Small intestine (tissue), 16 donors: ENCODE measurements at places on chromosomes 12 and 14. TPM values are rescaled to one million over a fixed set of nuclear protein-coding genes. Genes with fewer than 3 reads are reported as not detected.

Gene SMIM41
- 1.6 TPM for polyA plus RNA-seq

- peaks cover 4% of the 10 kb centered on the region for H3K36me3 ChIP-seq
- no peak overlapping the region for H3K27ac ChIP-seq
- H3K27me3 ChIP-seq: no peaks in the 10 kb centered on the region
- H3K4me3 ChIP-seq: no peak overlapping the region
- no peak for DNase-seq
- H3K4me1 ChIP-seq: no peaks in the 10 kb centered on the region
These were observed 9.9 kb downstream of the SOCS2 start for GRCh38 chr12:93582351-93582750.

Gene CHD8
- 40.7 TPM for polyA plus RNA-seq

DNA sequence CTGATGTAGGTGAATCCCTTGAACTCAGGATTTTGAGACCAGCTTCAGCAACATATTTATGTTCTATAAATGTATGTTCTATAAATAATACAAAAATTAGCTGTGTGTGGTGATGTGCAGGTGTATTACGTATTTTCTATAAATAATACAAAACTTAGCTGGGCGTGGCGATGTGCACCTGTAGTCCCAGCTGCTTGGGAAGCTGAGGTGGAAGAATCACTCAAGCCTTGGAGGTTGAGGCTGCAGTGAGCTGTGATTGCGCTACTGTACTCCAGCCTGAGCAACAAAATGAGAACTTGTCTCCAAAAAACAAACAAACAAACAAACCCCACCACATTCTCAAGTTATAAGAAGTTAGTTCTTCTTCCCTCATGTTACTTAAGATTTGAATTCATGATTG lies 39.5 kb downstream of the GABARAPL1 start:
- H3K27me3 ChIP-seq: no peaks in the 10 kb centered on the region
- no peak for DNase-seq
- no peaks in the 10 kb centered on the region for H3K36me3 ChIP-seq
- no peak overlapping the region for H3K4me3 ChIP-seq

DNA sequence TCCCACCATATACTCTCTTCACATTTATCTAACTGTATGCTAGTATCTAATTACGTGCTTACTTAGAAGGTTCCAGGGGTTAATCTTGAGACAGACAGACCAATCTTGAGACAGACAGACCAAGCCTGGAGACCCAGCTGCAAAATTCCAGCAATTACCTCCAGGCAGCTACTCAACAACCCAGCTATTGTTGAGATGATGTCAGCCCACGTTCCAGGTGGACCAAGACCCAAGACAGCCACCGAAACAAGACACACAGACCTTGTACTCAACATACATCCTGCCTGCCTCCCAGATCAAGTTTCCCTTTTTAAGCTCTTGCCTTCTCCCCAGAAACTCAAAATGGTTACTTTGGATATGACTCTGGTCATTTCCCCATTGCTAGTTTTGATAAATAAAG lies 64.9 kb upstream of the VASH1 start:
- H3K4me1 ChIP-seq: no peaks in the 10 kb centered on the region
- H3K27me3 ChIP-seq: no peaks in the 10 kb centered on the region
- H3K27ac ChIP-seq: no peak overlapping the region

GRCh38 chr12:87338681-87339080 lies 690.5 kb downstream of the C12orf50 start:
- no peaks in the 10 kb centered on the region for H3K27me3 ChIP-seq
- no peaks in the 10 kb centered on the region for H3K36me3 ChIP-seq
- no peak for DNase-seq
- no peaks in the 10 kb centered on the region for H3K4me1 ChIP-seq
- H3K4me3 ChIP-seq: no peak overlapping the region

GRCh38 chr14:65745396-65746190 lies 333.1 kb downstream of the FUT8 start:
- no peak overlapping the region for H3K4me3 ChIP-seq
- peaks cover 3% of the 10 kb centered on the region for H3K36me3 ChIP-seq
- DNase-seq: no peak
- H3K4me1 ChIP-seq: no peaks in the 10 kb centered on the region
- no peak overlapping the region for H3K27ac ChIP-seq

Gene ACVRL1
- polyA plus RNA-seq: 0.89 TPM

GRCh38 chr14:69879175-69880043 lies at the start of gene SMOC1:
TSS of gene SMOC1 (plus strand) at chr14:69879416. CDS start at chr14:69879679, 263 bp downstream.
- H3K4me1 ChIP-seq: no peaks in the 10 kb centered on the region
- H3K27me3 ChIP-seq: peaks cover 15% of the 10 kb centered on the region
- no peak for DNase-seq

GRCh38 chr12:2904260-2904659 lies 13.6 kb downstream of the TULP3 start:
- no peaks in the 10 kb centered on the region for H3K4me1 ChIP-seq
- H3K27ac ChIP-seq: no peak overlapping the region
- H3K27me3 ChIP-seq: no peaks in the 10 kb centered on the region

GRCh38 chr12:20520532-20520931 lies 152.2 kb downstream of the PDE3A start:
- no peak overlapping the region for H3K4me3 ChIP-seq
- H3K36me3 ChIP-seq: no peaks in the 10 kb centered on the region
- no peak overlapping the region for H3K27ac ChIP-seq
- no peaks in the 10 kb centered on the region for H3K27me3 ChIP-seq
- no peaks in the 10 kb centered on the region for H3K4me1 ChIP-seq
- DNase-seq: no peak

- H3K4me1 ChIP-seq: no peaks in the 10 kb centered on the region
- no peak overlapping the region for H3K4me3 ChIP-seq
- no peak overlapping the region for H3K27ac ChIP-seq
- no peaks in the 10 kb centered on the region for H3K36me3 ChIP-seq
- H3K27me3 ChIP-seq: no peaks in the 10 kb centered on the region
These were observed 163.0 kb upstream of the EEA1 start for GRCh38 chr12:93091886-93092648.

GRCh38 chr12:124120739-124121138 lies 147.7 kb downstream of the ZNF664 start:
- H3K4me3 ChIP-seq: no peak overlapping the region
- no peaks in the 10 kb centered on the region for H3K36me3 ChIP-seq
- H3K4me1 ChIP-seq: no peaks in the 10 kb centered on the region

DNA sequence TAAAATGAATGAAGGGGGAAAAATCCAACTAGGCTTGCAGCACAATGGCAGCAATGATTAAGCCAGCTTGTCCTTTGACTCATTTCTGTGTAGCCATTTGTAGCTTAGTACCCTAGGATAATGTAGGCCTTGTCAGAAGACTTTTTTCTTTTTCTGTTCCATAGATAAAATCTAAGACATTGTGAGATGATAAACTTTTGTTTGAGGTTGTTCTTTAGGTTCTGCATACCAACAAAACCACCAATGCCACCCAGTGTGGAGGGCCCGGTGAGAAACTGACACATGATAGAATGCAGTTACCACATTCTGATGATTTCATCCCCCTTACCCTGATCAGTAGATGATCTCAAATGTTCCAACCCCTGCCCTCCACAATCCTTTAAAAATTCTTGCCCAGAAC lies 6.6 kb upstream of the KLRD1 start:
- H3K27ac ChIP-seq: no peak overlapping the region
- H3K36me3 ChIP-seq: no peaks in the 10 kb centered on the region
- no peaks in the 10 kb centered on the region for H3K4me1 ChIP-seq
- H3K4me3 ChIP-seq: no peak overlapping the region
- DNase-seq: no peak
- H3K27me3 ChIP-seq: no peaks in the 10 kb centered on the region

Gene ARMH4
- not detected for polyA plus RNA-seq

DNA sequence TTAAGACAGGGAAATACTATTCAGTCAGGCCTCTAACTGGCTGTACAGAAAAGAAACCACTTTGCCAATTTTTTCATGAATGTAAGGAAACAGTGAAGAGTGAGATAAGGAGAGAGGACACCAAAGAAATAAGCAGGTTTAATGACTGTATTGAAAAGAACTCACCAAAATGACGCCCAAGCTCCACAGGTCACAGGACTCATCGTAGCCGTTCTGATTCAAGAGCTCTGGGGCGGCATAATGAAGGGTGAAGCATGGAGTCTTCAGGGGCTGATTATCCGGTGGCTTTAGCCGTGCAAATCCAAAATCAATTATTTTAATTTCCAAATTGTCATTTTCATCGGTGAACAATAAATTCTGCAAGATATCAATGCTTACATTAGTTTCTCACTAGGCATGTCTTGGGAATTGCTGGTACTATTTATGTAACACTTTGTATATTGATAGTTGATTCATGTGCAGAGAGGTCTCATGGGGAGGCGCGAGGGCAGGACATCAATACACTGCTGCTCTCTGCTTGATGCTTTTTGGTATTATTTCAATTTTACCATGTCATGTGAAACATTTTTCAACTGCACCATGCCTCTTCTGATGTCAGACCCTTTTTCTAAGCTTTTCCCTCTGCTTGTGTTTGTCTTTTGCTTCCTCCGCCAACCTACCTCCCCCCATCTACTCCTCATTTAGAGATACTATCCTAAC lies 74.2 kb upstream of the TTC7B start:
- H3K27me3 ChIP-seq: no peaks in the 10 kb centered on the region
- no peaks in the 10 kb centered on the region for H3K4me1 ChIP-seq
- H3K4me3 ChIP-seq: no peak overlapping the region
- H3K36me3 ChIP-seq: no peaks in the 10 kb centered on the region
- DNase-seq: no peak

GRCh38 chr12:45990468-45991283 lies at the start of gene SCAF11:
TSS of gene SCAF11 (minus strand) at chr12:45990574. CDS start at chr12:45964167, 26,407 bp downstream.
- peak within 1 kb of the TSS; percentile 89 for H3K4me3 ChIP-seq
- no peaks in the 10 kb centered on the region for H3K36me3 ChIP-seq
- H3K27ac ChIP-seq: peak within 1 kb of the TSS; percentile 99
- peaks cover 4% of the 10 kb centered on the region for H3K4me1 ChIP-seq

Gene SERPINA12
- polyA plus RNA-seq: 0.54 TPM

DNA sequence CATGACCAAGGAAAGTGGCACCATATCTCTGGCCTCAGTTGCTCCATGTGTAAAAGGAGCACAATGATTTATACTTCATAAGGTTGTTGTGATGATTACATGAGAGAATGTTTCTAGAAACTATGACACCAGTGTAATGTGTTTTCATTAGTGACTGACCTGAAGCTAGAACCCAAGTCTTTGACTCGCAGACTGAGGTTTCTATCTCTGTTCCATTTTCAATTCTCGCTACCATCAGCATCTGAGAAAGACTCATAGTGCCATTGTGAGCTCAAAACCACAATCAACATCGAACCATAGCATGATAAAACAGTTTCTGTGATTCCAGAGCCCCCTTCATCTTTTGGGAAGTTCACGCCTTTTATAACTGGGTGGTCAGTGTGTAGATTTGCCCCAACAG lies 53.8 kb downstream of the STAB2 start:
- H3K4me1 ChIP-seq: no peaks in the 10 kb centered on the region
- no peak overlapping the region for H3K4me3 ChIP-seq
- no peaks in the 10 kb centered on the region for H3K27me3 ChIP-seq
- no peak for DNase-seq

GRCh38 chr14:105331575-105332349 lies 17.2 kb downstream of the PACS2 start:
- peaks cover 25% of the 10 kb centered on the region for H3K36me3 ChIP-seq
- H3K4me1 ChIP-seq: no peaks in the 10 kb centered on the region
- no peak for DNase-seq
- no peaks in the 10 kb centered on the region for H3K27me3 ChIP-seq
- H3K4me3 ChIP-seq: no peak overlapping the region
